ENCODE measurements at places on chromosomes 11 and 22.
A peak's percentile ranks its signal among the peaks of the same experiment; 100 is the strongest.

GRCh38 chr11:2779981-2780849, 80.4 kb upstream of the KCNQ1OT1 start:
- no peak for DNase-seq

DNA sequence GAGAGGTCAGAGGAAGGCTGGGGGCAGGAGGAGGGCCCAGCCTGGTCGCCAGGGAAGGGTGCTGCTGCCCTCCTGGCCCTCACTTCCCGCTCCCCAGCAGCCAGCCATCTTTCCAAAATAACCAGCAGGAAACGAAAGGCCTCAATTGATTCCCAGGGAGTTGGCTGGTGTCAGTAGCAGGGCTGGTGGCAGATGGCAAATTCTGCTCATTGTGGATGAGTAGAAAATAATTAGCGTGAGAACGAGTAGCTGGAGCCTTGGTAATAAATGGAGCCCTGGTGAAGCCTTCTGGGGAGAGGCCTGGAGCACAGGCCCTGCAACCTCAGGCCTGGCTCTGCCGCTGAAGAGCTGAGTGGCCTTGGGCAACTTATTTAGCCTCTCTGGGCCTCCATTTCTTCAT, 31.3 kb downstream of the DAGLA start:
- no peak for DNase-seq

DNA sequence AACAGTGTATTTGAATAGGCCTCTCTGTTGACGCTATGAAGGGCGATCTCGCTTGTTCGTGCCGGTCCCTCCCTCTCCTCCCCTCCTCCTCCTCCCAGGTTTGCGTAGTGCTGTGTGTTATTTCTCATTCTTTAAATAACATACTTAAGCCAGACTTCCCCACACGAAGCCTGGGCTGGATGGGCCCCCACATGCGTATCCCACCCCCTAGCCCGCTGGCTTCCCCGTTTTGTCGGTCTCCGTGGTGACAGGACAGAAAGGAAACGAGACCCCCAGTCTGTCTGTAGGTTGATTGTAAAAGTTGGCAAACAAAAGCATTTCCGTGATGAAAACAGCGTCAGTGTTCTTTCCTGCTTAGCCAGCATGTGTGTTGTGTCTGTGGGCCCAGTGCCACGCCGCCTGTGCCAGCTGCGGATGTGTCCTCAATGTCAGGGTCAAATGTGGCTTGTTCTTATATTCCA, 27.3 kb downstream of the FAM118A start:
- no peak for DNase-seq

- peak; percentile 27 for DNase-seq
These were observed 759 bp downstream of the DESI1 start for GRCh38 chr22:41619979-41620588.

DNA sequence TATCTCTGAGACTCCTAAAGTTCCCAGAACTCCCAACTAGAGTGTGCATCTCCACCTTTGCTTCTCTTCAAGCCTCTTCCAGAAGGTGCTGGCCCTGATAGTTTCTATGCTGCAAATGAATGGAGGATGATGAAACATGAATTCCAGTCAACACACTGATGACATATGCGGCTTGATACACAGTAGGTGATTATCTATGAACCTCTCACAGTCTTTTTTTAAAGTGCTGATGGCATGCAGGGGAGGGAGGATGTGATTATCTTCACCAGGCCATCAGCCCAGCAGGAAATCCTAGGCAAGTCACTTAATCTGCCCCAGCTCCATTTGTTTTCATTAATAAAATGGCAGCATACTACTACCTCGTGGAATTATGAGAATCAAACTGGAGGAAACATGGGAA, 548.5 kb downstream of the SOX6 start:
- DNase-seq: no peak

GRCh38 chr11:34512840-34513681, 533 bp downstream of the ELF5 start:
- no peak for DNase-seq

DNA sequence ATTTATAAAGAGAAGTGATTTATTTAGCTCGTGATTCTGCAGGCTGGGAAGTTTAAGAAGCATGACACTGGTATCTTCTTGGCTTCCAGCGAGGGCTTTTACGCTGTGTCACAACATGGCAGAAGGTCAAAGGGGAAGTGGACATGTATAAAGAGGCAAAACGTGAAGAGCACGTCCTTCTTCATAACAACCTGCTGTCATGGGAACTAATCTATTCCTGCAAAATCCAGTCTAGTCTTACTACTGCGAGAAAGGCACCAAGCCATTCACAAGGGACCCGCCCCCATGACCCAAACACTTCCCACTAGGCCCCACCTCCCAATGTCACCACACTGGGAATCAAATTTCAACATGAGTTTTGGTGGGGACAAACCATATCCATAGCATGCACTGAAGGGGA, 58.3 kb downstream of the AMOTL1 start:
- DNase-seq: no peak

GRCh38 chr11:72807021-72807693, 7.1 kb upstream of the ATG16L2 start:
- no peak for DNase-seq

GRCh38 chr22:45772743-45773142, 101.1 kb downstream of the ATXN10 start:
- no peak for DNase-seq

DNA sequence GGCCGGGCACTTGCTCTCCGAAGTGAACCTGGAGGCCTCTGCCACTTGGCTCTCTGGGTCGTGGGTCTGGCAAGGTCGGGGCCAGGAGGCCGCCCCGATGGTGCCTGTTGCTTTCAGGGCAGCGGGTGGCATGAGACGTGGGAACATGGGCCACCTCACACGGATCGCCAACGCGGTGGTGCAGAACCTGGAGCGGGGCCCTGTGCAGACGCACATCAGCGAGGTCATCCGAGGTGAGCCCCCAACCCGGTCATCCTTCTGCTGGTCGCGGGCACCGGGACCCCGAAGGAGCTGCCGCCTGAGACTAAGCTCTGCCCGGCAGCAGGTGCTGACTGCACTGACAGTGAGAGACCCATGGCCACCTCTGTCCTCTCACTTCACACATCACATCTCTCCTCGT, 40.0 kb downstream of the SBF1 start:
- DNase-seq: no peak

GRCh38 chr22:36017651-36018091, 11.0 kb downstream of the RBFOX2 start:
- no peak for DNase-seq

GRCh38 chr22:37518509-37519267, 527 bp downstream of the CARD10 start:
- no peak for DNase-seq

DNA sequence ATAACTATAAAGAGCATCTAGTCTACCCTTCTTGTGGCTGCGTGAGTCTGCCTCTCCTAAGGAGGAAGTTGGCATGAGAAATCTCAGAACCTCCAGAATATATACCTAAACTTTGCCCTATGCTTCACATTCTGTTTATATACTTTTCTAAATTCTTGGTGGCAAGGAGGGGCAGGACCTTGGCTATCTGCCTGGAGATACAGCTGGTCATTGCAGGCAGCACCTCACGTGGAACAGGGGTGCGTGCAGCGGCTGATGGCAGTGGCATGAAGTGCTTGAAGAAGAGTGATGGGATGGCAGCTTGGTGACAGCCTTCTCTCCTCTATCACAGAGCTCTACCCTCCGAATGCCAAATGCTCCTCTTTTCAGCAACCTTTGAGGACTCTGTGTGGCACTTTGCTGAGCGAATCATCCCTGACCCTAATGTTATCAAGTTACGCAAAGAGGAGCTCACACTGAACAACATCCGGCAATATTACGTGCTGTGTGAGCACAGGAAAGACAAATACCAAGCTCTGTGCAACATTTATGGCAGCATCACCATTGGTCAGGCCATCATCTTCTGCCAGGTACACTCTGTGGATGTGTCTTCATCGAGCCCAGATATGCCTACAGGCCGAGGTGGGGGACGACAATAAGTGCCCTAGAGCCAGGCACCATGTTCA, 12.5 kb downstream of the DDX25 start:
- no peak for DNase-seq

DNA sequence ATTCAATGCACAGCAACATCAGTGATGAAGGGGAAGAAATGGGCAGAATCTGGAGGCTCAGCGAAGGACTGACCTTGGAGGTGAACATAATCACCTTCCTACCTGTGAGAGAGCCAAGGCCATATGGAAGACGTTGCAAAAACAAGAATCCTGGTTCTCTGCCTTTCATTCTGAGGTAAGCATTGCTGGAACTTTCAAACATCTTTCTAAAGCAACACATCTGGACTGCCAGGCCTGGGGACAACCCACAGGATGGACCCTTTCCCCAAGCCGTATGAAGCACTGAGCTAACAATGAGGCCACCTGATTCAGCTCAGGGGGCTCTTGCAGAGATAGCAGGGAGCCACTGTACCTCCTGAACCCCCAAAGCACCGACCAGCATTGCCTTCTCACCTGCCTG, 70.5 kb downstream of the ETS1 start:
- DNase-seq: no peak
